ENCODE measurements at places on chromosomes 13 and 19.

DNA sequence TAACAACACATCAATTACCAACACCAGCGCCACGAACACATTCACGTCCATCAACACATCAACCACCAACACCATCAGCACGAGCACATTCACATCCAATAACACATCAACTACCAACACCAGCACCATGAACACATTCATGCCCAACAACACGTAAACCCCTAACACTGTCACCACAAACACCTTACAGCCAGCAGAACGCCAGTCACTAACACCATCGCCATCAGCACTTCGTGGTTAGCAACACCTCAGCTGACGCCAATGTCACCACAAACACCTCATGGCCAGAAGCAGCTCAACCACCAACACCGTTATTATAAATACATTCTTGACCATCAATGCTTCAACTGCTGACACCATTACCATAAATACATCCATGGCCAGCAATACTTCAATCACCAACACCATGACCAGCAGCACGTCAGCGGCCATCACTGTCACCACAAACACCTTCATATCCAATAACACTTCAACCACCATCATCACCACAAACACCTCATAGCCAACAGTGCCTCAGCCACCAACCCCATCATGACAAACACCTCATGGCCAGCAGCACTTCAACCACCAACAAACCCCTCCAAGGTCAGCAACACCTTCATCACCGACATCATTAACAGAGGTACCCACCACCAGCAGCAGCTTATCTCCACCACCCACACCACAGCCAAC, 9.4 kb downstream of the FCER2 start:
- DNase-seq, result no peak

GRCh38 chr13:42258747-42259146, 13.2 kb upstream of the AKAP11 start:
- no peak for DNase-seq

DNA sequence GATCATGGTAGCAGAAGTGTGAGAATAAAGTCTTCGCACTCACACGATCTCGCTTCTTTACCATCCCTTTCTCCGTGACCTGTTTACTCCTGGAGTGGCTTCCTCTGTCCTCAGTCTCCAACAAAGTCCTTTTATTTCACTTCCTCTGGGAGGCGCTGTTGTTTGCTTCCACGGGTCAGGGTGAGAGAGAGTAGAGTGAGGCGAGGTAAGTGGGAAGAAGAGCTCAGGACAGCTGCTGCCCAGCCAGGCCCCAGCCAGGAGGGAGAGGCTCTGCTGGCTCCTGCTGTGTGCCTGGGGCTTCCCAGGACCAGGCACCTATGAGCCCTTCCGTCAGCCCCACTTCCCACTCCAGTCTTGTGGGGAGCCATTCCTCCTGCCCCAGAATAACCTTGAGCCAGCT, 242.1 kb downstream of the FGF9 start:
- no peak for DNase-seq

GRCh38 chr13:37627428-37627827, 28.9 kb upstream of the POSTN start:
- no peak for DNase-seq

- DNase-seq, result no peak
These were observed 8.8 kb upstream of the GPC6 start for GRCh38 chr13:93217721-93218261.

- no peak for DNase-seq
These were observed 265.9 kb downstream of the MYO16 start for GRCh38 chr13:108895220-108895704.

DNA sequence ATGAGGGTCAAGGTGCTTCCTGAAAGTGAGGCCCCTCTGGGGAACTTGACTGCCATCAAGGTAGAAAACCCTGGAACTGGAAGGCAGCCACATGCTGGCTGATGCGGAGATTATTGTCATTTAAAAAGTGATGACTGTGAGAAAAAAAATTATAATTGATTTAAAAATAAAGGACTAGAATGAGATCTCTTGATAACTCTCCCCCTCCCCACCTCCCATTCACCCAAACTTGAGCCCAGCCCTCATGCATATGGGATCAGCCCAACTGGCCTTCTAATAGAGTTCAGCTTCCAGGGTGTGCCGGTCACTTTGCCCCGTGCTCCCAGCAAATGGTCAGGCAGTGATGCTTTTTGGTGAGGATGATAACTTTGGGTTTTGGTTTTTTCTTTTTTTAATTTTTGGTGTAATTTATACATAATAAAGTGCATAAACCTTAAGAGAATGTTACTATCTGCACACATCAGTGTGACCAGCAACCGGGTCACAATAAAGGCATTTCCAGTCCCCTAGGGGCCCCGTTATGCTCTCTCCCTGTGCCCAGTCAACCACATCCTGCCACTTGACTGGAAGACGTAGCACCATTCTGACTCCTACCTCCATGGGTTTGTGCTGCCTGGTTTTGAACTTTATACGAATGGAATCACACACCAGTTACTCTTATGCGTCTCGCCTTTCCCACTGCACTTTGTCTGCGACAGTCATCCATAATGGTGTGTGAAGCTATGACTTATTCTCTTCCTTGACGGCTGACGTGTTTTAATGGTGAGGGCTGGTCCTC, 187.9 kb downstream of the USP12 start:
- no peak for DNase-seq

GRCh38 chr13:23725922-23726321, 155.7 kb downstream of the TNFRSF19 start:
- no peak for DNase-seq

DNA sequence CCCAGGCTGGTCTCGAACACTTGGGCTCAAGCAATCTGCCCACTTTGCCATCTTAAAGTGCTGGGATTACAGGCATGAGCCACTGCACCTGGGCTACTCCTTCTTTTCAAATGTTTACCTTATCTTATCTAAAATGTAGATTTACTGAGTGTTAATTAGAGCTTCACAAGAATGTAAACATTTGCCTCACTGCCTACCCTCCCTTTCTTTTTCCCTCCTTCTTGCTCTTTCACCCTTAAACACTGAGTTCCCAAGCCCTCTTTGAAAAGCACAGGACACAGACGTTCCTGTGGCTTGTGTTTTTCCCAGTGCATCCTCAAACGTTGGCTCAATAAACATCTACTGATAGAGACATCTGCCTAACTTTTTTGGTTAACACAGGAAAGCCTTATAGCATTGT, 32.7 kb upstream of the CYSLTR2 start:
- DNase-seq, result no peak

GRCh38 chr19:58229255-58229639, 533 bp downstream of the ZNF544 start:
- no peak for DNase-seq

- DNase-seq, result peak; percentile 55
These were observed 748 bp downstream of the LMNB2 start for GRCh38 chr19:2455851-2456570.

GRCh38 chr19:44552324-44552723, 22.8 kb upstream of the CEACAM20 start:
- peak; percentile 11 for DNase-seq

DNA sequence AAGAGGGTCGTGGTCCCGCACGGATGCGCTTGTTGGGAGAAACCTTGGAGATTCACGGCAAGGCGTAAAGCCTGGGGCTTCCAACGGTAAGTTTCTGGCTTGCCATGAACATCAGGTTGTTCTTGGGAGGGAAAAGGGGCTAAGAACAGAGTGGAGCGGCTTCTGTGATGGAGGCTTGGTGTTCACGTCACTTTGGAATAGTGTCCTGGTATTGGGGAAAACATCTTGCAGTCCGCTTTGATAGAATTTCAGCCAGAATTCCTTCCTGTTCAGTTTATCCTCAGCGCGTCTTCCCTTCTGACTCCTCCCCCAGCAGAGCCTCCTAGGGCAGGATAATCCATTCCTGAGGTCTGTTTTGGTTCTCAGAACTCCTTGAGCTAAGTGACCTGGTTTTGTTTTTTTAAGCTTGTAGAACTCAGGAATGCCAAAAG, 2.0 kb downstream of the KCTD15 start:
- no peak for DNase-seq

DNA sequence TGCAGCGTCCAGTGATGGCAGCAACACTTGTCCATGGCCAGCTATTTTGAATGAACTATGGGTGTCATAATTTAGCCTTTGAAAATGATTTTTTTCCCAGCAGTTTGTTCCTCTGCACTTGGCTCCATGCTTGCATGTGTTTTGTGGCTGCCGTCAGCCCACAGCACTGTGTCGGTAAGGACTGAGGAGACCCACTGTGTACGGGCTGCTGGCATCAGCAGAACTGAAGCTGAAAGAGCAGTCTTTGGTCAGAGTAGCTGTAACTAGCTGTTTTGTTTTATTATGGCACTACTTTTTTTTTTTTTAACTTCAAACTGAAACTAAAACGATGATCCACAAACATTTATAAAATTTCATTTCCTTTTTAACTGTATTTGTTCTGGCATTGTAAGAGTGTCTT, 50.3 kb upstream of the TEX29 start:
- DNase-seq, result no peak

DNA sequence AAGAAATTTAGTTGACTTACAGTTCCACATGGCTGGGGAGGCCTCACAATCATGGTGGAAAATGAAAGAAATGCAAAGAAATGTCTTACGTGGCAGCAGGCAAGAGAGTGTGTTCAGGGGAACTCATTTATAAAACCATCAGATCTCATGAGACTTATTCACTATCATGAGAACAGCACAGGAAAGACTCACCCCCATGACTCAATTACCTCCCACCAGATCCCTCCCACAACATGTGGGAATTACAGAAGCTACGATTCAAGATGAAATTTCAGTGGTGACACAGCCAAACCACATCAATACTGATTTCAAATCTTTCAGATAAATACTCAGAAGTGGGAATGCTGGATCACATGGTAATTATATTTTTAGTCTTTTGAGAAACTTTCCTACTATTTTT, 1357.9 kb downstream of the SLITRK5 start:
- no peak for DNase-seq

DNA sequence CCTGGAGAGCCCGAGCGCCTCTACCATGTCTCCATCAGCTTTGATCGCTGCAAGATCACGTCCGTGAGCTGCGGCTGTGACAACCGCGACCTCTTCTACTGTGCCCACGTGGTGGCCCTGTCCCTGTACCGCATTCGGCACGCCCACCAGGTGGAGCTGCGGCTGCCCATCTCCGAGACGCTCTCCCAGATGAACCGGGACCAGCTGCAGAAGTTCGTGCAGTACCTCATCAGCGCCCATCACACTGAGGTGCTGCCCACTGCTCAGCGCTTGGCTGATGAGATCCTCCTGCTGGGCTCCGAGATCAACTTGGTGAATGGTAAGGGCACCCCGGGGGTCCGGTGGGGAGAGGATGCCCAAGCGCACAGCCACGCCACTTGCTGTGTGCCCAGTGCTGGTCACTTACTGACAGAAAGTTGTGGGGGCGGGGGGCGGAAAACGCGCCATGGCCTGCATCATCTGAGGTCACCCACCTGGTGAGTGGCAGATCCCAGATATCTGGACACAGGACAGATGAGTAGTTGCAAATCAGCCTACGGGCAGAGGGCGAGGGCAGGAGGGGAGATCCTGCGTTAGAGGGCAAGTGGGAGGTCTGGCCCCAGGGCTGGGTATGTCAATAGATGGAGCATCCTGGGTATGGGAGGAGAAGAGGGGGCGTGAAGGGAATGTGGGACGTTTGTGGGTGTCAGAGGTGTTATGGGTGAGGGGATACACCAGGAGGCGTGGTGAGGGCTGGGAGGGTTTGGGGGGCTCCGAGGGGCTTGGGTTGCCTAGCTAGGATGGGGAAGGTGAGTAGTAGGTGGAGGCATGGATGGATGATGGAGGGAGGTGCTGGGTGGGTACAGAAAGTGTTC, 9.8 kb downstream of the ZSWIM4 start:
- DNase-seq, result no peak

GRCh38 chr13:54628383-54628782, 1599.8 kb downstream of the OLFM4 start:
- no peak for DNase-seq

- no peak for DNase-seq
These were observed 208.9 kb upstream of the TMTC4 start for GRCh38 chr13:100883453-100883852.

DNA sequence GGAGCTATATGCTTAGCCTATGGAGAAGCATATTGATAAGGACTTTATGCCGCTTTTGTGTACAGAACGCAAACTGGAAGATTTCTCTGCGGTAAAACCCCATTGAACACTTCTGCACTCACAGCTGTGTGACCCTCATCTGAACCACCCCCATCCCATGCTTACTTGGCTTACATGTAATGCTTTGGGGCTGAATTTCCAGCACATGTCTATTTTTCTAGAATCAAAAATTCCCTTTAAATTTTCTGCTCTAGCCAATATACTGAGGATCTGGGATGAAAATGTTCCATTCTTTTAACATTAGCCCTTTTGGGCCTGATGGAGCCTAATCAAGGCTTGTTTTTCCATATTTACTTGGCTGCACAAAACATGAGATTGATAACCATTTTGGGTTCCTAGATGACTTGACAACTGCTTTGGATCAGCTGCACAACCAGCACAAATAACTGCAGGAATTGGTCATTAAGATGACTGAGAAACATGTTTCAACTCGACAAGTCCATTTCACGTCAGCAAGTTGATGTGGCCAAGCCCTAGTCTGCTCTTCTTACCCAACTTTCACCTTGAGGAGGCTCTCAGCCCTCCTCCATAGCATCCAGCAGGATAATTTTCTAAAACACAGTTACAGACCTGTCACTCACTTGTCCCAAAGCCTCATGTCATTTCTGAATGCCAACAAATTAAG, 52.4 kb downstream of the TNFSF11 start:
- no peak for DNase-seq

GRCh38 chr19:13160557-13160956, 10.3 kb downstream of the IER2 start:
- no peak for DNase-seq

DNA sequence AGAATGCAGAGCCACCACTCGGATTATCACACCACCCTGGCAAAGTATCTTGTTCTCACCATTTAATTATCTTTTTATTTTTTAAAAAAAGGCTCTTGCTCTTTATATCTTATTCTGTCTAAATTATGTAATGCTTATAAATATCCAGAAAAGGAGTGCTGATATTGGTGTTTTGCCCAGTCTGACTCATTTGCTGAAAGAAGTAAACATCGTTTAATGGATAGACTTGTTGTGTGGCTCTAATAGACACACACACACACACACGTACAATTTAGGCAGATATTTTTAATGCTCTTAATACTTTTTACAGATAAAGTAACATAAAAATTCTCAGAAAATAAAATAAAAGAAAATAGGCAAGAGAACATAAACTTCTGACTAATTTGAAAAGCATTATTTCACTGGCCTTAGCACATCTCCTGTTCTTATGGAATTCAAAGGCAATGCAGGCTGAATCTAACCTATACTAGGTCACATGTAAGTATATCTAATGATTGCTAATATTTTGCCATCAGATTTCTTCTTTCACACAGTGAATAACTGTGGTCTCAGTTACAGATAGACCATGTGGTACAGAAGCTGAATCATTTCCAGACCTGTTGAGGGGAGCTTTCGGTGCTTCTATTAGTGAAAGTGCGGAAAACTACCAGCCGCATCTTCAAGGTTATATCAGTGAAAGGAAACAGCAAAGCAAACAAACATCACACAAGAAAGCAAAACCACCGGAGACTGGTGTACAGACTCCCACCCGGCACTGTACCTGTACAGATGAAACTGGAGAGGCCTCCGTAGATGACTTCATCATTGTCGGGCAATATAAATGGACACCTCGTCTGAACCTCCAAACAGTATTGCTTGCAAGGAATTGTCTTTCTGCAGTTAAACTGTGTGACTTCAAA, 642.1 kb upstream of the ARGLU1 start:
- DNase-seq, result no peak

Measured in stimulated activated naive B cell treated with anti-CD40 and anti-IgM and Interleukin-4, amounts not matched to agents 10 μg/mL and 1 μg/mL and 100 μg/mL, for 72 hours (primary cell).